ENCODE measurements at places on chromosomes 12 and 14. TPM values are rescaled to one million over a fixed set of nuclear protein-coding genes. Genes with fewer than 3 reads are reported as not detected.

Gene KRT79
- total RNA-seq = not detected

Gene NPFF
- total RNA-seq = not detected

Gene RHOJ
- total RNA-seq = 14.6 TPM

Gene GPRC5A
- 0.77 TPM for total RNA-seq

Gene FOXA1
- not detected for total RNA-seq

Gene ZDHHC22
- not detected for total RNA-seq

Gene SLC5A8
- total RNA-seq = not detected

Gene SLCO1B3
- total RNA-seq = 0.60 TPM

Gene TSHR
- not detected for total RNA-seq

GRCh38 chr12:77847680-77848431, 17.2 kb downstream of the NAV3 start:
- no peak for DNase-seq
- H3K27ac ChIP-seq = peak overlapping the region; percentile 70
- H3K27me3 ChIP-seq = no peaks in the 10 kb centered on the region
- peak overlapping the region; percentile 22 for H3K4me3 ChIP-seq

GRCh38 chr12:104578453-104578852, 121.7 kb downstream of the CHST11 start:
- H3K4me1 ChIP-seq = no peaks in the 10 kb centered on the region
- no peak overlapping the region for H3K27ac ChIP-seq
- no peaks in the 10 kb centered on the region for H3K27me3 ChIP-seq
- DNase-seq = no peak
- H3K36me3 ChIP-seq = no peaks in the 10 kb centered on the region

DNA sequence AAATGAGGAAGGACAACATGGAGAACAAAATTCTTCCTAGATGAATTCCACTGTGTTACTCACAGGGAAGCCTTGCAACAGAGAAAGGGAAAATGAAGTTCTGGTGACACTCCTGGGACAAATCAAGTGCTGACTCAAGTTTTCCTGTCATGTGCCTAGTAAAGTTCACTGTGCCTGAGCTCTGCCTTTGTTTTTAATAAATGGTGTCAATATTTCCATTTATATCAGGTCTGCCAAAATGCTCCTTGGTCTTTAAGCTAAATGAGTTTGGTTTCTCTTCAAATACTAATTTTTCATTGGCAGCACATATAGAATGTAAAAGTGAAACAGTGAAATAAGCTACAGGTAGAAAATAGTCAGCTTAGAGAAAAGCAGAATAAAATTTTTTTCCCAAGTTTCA, 33.0 kb downstream of the HIGD1C start:
- no peak overlapping the region for H3K4me3 ChIP-seq
- DNase-seq = no peak
- peaks cover 26% of the 10 kb centered on the region for H3K4me1 ChIP-seq
- H3K36me3 ChIP-seq = peaks cover 35% of the 10 kb centered on the region

DNA sequence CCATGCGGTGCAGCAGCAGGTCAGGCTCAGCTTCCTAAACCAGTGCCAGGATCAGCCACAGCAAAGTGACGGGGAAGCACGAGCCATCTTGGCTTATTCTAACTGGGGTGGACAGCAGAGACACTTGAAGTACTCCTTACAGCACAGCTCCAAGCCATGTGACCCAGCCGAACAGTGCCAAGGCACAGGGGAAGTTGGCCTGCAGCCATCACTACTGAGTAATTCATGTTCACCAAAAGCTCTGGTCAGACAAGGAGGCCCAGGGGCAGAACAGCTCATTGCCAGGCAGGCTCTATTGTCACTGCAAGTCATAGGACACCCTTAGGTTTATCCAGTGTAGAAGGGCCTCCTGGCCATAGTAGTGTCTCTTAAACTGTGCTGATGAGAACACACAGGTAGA, 23.4 kb upstream of the SLC35F4 start:
- peaks cover 6% of the 10 kb centered on the region for H3K4me1 ChIP-seq
- no peak overlapping the region for H3K27ac ChIP-seq
- no peaks in the 10 kb centered on the region for H3K36me3 ChIP-seq
- H3K27me3 ChIP-seq = no peaks in the 10 kb centered on the region
- H3K4me3 ChIP-seq = no peak overlapping the region
- peak; percentile 64 for DNase-seq

GRCh38 chr12:114684098-114684869, at the start of gene TBX3:
Gene TBX3 (minus strand): TSS chr12:114684175. CDS start chr12:114683200, 975 bp downstream.
- peaks cover 60% of the 10 kb centered on the region for H3K4me1 ChIP-seq
- H3K36me3 ChIP-seq = peaks cover 11% of the 10 kb centered on the region
- H3K4me3 ChIP-seq = peak within 1 kb of the TSS; percentile 78
- DNase-seq = peak; percentile 93
- peaks cover 45% of the 10 kb centered on the region for H3K27me3 ChIP-seq

DNA sequence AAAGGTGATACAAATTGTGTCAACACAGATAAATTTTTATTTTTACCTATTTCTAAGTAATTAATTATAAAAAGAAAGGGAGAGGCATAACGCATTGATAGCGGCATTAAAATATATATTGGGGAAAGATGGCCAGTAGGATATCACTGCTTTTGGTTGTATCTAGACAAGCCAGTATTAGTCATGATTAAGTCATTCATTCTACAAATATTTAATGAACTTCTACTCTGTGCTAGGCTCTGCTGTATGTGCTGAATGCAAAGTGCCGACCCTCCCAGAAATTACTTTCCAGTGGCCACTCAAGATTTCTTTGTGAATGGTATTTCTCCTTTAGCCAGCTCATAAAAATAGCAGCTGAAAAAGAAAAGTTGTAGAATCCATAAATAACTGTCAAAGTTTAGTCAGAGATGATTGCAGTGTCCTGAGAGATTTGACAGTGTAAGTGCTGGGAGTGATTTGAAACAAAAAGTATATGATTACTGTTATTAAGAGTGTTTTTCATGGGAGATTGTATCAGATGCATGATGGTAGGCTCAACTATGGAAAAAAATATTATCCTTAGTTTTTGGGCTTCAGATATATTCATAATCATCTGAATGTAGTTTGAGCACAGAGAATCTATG, 133.2 kb downstream of the MGAT4C start:
- DNase-seq = no peak
- no peaks in the 10 kb centered on the region for H3K36me3 ChIP-seq
- H3K27me3 ChIP-seq = no peaks in the 10 kb centered on the region
- no peak overlapping the region for H3K27ac ChIP-seq
- H3K4me3 ChIP-seq = no peak overlapping the region

- no peak for DNase-seq
- H3K36me3 ChIP-seq = peaks cover 8% of the 10 kb centered on the region
- H3K4me3 ChIP-seq = no peak overlapping the region
- H3K4me1 ChIP-seq = peaks cover 25% of the 10 kb centered on the region
Measured at GRCh38 chr12:56993346-56993745, 13.0 kb downstream of the ZBTB39 start.

- DNase-seq = no peak
- no peaks in the 10 kb centered on the region for H3K36me3 ChIP-seq
- H3K4me3 ChIP-seq = no peak overlapping the region
- H3K27me3 ChIP-seq = no peaks in the 10 kb centered on the region
- H3K27ac ChIP-seq = no peak overlapping the region
- no peaks in the 10 kb centered on the region for H3K4me1 ChIP-seq
Measured at GRCh38 chr14:25896777-25897176, 701.1 kb downstream of the NOVA1 start.

GRCh38 chr12:105402366-105402765, 71.9 kb downstream of the C12orf75 start:
- H3K27ac ChIP-seq = no peak overlapping the region
- H3K27me3 ChIP-seq = no peaks in the 10 kb centered on the region
- H3K4me3 ChIP-seq = no peak overlapping the region

GRCh38 chr12:75816897-75817296, 214.7 kb downstream of the PHLDA1 start:
- no peak overlapping the region for H3K4me3 ChIP-seq
- H3K27me3 ChIP-seq = no peaks in the 10 kb centered on the region
- H3K27ac ChIP-seq = no peak overlapping the region
- H3K4me1 ChIP-seq = peaks cover 13% of the 10 kb centered on the region

GRCh38 chr12:39064708-39065107, 159.3 kb upstream of the CPNE8 start:
- DNase-seq = no peak
- H3K27me3 ChIP-seq = no peaks in the 10 kb centered on the region
- H3K4me1 ChIP-seq = no peaks in the 10 kb centered on the region
- no peak overlapping the region for H3K4me3 ChIP-seq
- no peak overlapping the region for H3K27ac ChIP-seq

DNA sequence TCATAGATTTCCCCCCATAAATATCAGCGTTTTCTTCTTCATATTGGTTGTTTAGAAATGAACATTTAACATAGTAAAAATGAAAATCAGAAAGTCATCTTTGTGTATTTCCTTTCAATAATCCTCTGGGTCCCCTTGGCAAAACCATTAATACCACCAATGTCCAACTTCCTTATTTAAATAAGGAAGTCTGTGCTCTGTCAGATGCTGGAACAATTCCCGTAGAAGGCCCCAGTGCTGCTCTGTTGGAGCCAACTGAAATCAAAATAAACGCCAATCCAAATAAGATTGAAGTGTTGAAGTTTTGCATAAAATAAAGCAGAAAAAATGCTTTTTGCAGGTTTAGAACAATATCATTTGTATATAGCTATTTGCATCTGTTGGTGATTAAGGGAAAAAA, 93.1 kb downstream of the PPM1H start:
- H3K27ac ChIP-seq = peak overlapping the region; percentile 50
- H3K36me3 ChIP-seq = no peaks in the 10 kb centered on the region
- H3K4me3 ChIP-seq = no peak overlapping the region
- H3K4me1 ChIP-seq = peaks cover 43% of the 10 kb centered on the region
- DNase-seq = no peak
- no peaks in the 10 kb centered on the region for H3K27me3 ChIP-seq

DNA sequence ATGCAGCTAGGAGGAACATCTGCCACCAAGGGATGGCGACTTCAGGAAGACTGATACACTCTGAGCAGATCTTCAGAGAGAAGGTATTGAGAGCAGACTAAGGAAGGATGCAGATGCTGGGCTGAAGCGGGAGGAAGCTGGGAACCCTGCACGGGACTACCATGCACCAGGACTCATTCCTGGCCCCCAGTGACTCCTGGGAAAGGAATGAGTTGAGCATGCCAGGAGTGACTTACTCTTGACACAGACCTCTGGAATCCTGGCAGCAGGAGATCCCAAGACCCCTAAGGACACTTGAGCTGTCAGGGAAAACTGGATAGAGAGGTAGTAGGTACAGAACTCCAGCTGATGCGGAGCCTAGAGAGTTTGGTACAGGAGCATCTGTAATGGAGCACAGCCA, 336.1 kb downstream of the RPS29 start:
- H3K4me1 ChIP-seq = no peaks in the 10 kb centered on the region
- no peak overlapping the region for H3K4me3 ChIP-seq
- no peak for DNase-seq

DNA sequence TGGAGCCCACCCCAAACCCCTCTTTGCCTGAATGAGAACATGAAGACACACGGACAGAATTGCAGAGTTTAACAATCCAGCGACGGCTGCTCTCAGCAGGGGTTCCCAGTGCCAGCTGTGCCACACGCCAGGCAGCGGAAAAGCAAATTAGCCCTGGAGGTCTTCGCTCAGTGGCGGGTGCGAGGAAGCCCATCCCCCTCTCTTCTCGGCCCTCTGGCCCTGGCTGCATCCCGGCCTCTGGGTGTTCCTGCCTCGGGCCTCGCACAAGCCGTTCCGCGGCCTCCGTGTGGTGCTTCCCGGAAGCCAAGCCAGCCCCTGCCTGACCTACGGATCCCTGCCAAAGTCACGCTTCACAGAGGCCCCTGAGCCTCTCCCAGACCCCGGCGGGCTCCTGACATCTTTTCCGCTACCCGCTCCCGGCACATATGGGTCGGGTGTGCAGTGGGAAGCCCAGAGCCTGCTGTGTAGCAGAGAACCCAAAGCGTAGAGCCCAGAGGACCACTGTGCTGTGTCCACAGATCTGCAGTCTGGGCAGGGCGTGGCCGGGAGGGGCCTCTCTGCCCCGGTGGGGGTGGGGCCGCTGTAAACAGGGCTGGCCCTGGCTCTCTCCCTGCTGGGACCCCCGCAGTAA, 70.7 kb upstream of the GALNT9 start:
- no peaks in the 10 kb centered on the region for H3K36me3 ChIP-seq
- DNase-seq = peak; percentile 7
- no peaks in the 10 kb centered on the region for H3K4me1 ChIP-seq
- no peak overlapping the region for H3K4me3 ChIP-seq
- H3K27ac ChIP-seq = no peak overlapping the region
- peaks cover 96% of the 10 kb centered on the region for H3K27me3 ChIP-seq

DNA sequence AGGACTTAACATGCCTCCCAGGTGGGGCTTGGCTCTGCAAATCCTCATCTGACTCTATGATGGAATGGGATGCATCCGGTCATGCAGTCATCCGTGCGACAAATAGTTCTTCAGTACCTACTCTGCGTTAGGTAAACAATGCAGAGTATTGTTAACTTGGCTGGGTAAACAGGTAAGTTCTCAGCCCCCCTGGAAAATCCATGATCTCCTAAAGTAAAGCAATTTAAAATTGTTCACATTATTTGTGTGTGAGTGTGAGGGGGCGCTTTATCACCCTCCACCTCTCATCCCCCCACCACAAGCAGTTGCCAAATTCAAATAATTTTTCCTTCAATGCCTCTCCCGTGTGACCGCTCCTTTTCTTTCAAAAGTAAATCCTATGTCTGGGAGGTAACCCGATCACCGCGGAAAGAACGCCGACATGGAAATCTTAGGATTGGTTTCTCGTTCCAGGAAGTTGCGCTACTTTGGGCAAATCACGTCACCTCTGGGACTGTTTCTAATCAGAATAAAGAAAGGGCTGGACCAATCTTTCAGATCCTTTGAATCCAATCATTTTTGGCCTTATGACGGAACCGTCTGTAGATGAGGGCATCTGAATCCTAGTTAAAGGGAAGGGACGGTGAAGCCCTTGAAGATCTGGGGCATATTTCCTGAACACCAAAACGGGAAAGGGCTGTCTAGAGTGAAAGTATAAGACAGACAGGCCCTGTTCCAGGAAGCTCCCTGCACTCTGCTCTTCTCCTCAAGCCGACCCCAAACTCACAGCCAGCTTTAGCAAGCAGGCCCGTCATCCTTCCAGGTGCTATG, 44.0 kb upstream of the SINHCAF start:
- peak; percentile 19 for DNase-seq
- peaks cover 12% of the 10 kb centered on the region for H3K4me1 ChIP-seq
- peak overlapping the region; percentile 30 for H3K27ac ChIP-seq
- H3K27me3 ChIP-seq = no peaks in the 10 kb centered on the region
- H3K36me3 ChIP-seq = no peaks in the 10 kb centered on the region

GRCh38 chr12:2169940-2170339, 117.2 kb downstream of the CACNA1C start:
- no peaks in the 10 kb centered on the region for H3K27me3 ChIP-seq
- no peak overlapping the region for H3K4me3 ChIP-seq
- peak overlapping the region; percentile 50 for H3K27ac ChIP-seq
- H3K36me3 ChIP-seq = peaks cover 11% of the 10 kb centered on the region
- peaks cover 81% of the 10 kb centered on the region for H3K4me1 ChIP-seq

- DNase-seq = no peak
- H3K4me3 ChIP-seq = no peak overlapping the region
- H3K4me1 ChIP-seq = no peaks in the 10 kb centered on the region
- no peaks in the 10 kb centered on the region for H3K36me3 ChIP-seq
- H3K27ac ChIP-seq = no peak overlapping the region
Measured at GRCh38 chr12:59023861-59024424, 103.6 kb upstream of the LRIG3 start.
